H4 (cell line): ENCODE measurements at places on chromosomes 5 and 9.

GRCh38 chr9:68619636-68620035, 79.0 kb upstream of the TMEM252 start:
- peak; percentile 14 for DNase-seq

GRCh38 chr5:119036101-119036762, 34.7 kb upstream of the DMXL1 start:
- peak; percentile 25 for DNase-seq

- peak; percentile 83 for DNase-seq
Observed at GRCh38 chr9:115590011-115590410, 472.1 kb upstream of the TNC start.

DNA sequence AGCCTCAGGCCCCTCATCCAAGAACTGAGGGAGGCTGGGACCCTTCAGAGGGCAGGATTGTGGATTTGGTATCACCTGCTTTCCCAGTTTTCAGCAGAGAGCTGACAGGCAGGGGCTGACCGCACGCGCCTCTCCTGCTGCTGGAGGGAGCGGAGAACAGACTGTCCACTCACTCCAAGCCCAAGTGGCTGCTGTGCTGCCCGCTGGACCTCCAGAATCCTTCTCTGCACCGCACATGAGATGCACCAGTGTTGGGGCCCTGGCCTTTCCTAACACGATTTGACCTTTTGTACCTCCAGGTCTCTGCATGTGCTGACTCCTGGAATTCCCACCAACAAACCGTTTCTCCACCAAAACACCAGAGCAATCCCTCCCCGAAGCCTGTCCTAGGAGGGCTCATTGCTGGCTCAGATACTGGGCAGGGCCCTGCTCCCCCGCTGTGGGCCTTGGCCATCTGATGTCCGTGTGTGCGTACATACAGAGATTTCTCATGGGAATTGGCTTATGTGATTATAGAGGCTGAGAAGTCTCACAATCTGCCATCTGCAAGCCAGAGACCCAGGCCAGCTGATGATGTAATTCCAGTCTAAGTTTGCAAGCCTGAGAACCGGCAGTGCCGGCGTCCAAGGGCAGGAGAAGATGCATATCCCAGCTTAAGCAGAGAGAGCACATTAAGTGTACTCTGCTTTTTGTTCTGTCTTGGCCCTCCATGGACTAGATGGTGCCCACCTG, 141.7 kb downstream of the GADD45G start:
- no peak for DNase-seq

GRCh38 chr9:133671371-133671770, 35.2 kb downstream of the DBH start:
- no peak for DNase-seq

DNA sequence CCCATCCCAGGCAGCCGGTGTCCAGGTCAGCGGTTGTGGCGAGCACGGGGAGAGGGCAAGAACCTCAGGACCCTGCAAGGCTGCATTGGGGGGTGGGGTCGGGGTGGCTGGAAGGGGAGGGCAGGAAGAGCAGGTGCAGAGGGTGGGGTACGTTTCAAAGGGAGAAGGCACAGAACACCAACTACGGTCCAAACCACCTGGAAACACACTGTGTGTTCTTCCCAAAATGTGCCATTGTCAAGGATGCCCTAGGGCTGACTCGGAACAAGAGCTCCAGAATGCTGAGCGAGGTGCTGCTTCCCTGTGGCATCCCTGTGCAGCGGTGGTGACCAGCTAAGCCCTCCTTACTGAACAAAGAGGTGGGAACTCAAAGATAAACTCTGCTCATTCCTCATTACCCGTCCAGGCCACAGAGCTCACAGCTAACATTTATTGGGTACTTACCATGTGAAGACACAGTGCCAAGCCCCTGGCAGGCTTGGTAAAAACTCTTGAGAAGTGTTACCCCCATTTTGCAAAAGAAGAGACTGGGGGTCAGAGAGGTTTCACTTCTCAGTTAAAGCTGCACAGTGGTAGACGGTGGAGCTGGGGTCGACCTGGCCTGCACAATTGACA, 153.8 kb downstream of the COL23A1 start:
- DNase-seq = no peak

- DNase-seq = no peak
Observed at GRCh38 chr9:36051317-36051716, 14.6 kb downstream of the RECK start.

DNA sequence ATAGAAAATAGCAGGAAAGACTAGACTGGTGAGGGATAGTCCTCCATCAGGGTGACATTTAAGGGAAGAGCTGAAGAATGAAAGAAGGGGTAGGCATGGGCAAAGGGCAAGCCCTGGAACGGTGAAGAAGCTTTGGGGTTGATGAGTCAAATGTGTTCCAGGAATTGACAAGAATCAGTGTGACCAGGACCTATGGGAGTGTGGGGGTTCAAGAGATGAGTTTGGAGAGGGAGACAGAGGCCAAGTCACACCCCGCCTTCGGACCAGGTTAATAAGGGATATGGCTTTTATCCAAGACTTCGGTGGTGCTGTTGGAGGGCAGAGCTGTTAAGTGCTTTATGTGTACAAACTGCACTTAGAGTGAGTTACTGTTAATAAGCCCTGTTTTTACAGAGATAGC, 920 bp downstream of the PMPCA start:
- DNase-seq = no peak

DNA sequence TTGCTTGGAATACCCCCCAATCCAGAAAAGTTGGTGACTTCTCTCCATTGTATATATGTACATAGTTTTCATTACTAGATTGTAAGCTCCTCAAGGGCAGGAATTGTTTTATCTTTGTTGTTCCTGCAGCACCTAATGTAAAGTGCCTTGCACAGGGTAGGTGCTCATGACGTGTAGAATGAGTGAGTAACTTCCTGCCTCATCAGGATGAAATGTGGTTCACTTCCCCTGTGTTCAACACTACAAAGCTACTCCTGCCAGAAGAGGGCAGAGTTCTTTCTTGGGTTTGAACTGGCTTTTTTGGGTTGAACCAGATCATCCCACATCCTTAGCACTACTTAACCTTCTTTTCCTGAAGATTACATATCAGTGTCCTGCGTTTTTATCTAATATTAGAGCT, 23.9 kb downstream of the GTF3C4 start:
- DNase-seq = no peak

DNA sequence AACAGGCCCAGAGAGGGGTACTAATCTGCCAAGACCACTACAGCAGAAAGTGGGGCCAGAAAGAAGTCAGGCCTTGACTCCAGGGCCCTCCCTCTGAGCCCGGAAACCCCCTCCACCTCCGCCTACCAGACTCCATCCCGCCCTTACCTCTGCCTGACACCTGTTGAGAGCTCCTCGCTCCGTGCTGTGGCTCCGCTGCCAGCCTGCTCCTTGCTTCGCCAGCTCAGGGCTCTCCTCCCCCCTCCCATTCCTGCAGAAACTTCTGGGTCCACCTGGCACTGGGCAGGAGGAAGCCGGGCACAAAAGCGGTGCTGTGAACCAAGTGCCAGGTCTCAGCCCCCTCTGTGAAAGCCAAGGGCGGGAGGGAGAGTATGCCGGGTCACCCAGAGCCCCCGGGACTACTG, 6.4 kb upstream of the ST6GALNAC6 start:
- DNase-seq = no peak

- DNase-seq = peak; percentile 95
Observed at GRCh38 chr5:96614110-96614691, 48.0 kb upstream of the CAST start.

GRCh38 chr5:135126688-135127438, 92.8 kb upstream of the PITX1 start:
- no peak for DNase-seq

DNA sequence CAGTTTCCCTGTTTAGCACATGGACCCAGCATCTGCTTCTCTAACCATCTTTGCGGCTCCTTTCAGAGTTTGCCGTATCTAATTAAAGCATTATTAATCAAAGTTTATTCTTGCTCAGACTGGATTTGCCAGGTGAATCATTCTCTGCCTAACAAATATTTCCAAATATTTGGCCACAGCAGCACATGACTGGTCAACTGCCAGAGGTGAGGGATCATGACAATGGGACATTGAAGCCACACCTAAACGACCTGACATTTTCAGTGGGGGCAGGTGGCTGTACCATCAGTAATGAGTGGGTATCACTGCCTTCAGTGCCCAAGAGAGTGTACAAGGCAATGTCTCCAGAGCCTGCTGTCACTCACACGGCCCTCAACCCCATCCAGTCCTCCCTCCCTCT, 80.4 kb downstream of the DIRAS2 start:
- no peak for DNase-seq

- DNase-seq = no peak
Observed at GRCh38 chr5:62521319-62521718, 57.3 kb upstream of the LRRC70 start.

DNA sequence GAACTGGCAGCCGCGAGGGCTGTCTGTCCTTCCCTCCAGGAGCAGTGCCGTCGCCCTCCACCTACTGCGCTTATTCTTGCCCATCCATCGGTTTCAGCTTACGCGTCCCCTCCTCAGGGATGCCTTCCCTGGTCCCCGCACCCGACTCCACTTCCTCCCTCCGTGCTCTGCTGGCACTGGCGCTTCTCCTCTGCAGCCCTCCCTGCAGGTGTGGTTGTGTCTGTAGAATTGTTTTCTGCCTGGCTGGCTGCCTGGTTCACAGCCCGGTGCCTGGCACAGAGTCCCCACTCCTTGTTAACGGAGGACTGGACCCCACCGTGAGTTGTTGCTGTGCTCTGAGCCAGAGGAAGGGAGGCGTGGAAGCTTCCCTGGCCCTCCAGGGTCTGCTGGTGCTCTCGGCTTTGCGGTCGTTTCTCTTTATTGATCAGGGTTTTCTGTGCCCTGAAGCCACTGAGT, 5.7 kb downstream of the NTMT1 start:
- DNase-seq = no peak

DNA sequence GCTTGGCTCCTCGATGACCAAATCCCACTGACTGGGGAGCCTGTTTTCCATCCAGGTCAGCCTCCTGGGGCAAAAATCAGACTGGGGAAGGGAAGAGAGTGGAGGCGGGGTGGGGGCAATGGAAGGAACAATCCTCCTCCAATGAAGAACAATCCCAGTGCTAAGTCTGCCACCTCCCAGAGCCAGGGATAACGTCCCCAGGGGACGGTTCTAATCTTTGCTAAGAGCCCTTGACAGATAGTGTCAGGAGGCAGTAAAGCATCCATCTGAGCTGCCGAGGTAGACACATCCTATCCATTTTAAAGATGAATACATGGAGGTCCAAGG, 298.5 kb upstream of the MSX2 start:
- no peak for DNase-seq

GRCh38 chr9:122084026-122084675, 9.0 kb downstream of the TTLL11 start:
- no peak for DNase-seq

GRCh38 chr5:138955671-138956295, 80.6 kb upstream of the LRRTM2 start:
- DNase-seq = no peak

DNA sequence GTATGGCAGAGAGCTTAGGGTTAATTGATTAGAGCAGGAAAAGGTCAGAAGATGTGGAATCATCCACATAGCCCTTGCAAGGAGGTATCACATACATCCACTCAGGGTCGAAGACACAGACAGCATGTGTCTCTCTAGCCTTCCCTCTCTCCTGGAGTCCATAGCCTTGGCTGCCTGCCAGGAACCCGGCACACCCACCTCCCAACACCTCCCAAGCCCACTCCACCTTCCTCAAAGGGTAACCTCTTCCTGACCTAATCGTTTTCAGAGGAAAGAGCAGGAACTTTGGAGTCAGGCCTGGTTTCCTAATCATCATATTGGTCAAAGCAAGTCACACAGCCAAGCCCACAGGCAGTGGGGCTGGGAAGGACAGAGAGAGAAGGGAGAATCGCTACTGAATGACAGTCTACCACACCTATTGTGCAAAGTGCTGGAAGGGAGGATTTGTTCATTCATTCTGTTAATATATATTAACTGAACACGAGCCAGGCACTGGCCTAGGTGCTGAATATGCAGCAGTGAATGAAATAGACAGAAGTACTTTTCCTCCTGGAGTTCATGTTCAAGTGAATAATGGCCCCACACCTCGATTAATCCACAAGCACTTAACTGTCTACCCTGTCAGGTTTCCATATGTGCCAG, 107.8 kb downstream of the KCNIP1 start:
- DNase-seq = no peak

DNA sequence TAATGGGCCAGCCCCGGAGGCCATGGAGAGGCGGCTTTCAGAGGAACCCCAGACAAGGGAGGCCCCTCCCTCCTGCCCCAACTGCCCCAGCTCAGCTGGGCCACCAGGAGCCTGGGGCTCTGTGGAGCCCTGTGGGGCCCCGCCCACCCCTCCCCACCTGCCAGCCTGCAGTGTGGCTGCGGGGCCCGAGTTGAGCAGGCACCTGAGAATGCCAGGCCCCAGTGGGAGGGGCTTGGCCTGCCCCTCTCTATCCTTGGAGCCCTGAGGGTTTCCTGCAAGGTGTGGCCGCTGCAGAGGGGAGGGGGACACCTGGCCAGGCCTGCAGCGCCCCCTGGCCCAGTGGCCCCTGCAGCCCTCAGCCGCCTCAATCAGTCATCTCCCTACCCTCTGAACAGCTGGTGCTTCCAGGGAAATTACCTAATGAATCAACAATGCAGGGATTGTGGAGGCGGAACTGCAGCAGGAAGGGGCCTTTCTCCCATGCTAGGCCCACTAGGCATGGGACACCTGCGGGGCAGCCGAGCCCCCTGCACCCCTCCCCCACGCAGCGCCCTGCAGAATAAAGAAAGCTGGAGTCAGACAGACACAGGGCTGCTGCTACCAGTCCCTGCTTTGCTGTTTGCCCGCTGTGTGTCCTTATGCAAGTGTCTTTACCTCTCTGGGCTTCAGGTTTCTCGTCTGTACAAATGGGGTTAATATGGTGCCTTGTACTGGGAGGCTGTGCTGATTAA, 48.0 kb downstream of the LMX1B start:
- DNase-seq = peak; percentile 25

DNA sequence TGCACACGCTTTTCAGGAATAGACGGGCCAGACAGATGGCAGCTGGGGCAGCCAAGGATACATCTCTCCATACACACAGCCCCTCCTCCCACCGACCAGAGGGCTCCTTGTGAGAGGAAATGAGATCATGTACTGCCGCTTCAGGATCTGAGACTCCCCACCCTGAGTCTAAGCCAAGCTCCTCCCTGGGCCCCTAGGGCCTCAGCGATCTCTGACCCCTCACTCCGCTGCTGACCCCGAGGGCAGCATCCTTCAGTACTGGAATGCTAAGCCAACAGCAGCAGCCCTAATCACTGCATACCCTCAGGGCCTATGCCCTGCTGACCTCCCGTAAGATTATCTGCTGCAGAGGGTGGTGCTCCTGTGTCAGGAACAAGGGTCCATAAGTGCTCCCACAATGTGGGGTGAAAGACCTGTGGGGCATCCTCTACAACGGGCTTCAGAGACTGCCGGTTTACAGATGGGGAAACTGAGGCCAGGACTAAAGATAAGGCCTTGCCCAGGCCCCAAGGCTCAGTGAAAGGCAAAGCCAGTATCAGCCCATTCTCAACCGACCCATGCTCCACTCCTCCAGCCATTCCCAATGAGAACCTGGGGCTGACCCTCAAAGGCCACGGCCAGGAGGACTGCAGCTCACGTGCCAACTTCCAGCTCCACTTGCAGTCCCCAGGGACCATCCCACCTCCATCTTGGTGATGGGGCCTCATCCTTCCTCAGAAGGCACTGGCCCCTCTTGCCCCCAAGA, 37.5 kb downstream of the BICD2 start:
- DNase-seq = no peak
